ENCODE measurements at places on chromosomes 6 and 20.

DNA sequence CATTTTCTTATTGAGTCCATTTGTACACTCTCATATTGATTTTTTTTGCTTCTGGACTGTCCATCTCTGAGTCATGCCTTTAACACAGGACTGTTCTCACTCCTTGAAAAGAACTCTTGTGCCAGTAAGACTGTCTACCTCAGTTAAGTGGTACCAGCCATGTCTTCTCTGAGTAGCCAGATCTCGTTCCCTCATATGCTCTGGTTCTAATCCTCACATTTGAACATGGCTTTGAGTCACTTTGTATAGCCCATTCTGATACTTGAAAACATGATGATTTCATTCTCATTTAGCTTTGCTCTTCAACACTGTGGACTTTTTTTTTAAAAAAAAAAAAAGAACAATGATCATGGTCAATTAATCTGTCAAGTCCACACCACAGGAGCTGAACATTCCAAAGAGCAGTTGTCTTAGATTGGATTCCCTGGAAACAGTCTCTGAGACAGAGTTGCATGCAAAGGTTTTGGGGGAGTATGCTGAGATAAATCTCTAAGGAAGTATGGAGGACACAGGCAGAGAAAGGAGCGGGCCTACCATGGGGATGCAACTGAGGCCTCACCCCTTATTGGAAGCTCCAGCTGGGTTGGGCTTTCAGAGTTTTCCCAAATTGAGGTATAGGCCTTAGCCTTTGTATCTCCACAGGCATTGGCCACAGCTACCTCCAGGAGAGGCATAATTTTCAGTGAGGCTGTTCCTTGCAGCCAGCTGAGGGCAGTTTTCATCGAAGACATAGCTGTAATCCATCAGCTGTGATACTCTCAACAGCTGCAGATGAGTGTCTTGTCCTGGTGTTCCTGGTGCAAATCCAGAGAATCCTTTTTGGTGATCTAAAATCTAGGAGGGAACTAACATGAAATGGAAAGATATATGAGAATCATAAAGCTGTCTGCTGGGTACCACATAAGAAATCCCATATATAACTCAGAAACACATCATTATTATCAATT is 6.0 kb upstream of the PTCHD4 start:
- no peak for DNase-seq

DNA sequence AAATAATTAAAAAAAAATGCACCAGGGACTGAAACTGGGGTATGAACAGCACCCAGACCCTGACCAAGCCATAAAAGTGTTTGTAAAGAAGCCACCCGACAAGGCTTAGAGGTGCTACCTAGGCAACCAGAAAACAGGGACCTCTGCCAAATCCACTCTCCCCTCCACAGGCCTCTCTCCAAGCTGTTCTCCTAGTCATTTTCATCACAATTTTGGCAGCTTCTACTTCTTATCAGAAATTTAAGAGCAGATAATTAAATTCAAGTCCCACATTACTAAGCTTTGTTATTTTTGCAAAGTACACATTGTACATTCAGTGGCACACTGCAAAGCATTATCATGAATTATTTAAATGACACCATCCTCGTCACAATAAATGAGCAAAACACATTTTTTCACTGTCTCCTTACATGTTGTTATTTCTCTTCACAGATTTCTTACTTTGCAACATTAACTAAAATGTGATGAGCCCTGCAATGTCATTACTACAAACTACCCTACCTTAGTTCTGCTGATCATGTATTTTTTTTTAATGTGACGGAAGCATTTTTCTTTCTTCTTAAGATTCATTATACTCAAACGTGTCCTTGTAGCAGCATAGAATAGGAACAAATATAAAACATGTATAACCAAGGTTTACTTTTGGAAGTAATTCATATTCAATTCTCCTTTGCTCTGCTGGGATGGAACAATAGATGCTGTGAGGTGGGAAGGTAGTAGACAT is 38.1 kb downstream of the ECT2L start:
- no peak for DNase-seq

DNA sequence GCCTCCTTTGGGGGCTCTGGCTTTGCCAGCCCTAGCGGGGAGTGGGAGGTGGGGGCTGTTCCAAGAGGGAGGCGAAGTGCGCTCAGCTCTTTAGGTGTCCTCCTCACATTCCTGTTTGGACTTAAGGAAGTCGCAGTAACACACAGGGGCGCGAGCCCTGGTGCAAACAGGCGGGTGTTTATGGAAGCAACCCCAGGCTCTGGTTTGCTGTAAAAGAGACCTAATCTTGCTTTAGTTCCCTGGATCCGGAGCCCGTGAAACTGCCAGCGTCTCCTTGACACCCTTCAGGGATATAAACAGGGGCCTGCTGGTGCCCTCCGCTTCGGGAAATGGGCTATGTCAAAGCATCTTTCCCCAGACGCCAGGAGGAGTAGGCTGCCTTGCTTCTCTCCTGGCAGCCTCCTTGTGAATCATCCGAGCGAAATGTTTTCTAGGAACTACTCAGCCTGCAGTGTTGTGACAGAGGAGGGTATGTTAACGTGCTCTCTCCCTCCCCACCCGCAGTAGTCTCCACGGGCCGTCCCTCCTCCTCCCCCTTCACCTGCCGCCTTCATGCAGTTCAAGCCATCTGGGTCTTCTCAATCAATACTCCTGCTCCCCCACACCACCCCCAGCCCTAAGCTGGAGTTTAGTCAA is 168.0 kb upstream of the LRFN2 start:
- DNase-seq = peak; percentile 56

DNA sequence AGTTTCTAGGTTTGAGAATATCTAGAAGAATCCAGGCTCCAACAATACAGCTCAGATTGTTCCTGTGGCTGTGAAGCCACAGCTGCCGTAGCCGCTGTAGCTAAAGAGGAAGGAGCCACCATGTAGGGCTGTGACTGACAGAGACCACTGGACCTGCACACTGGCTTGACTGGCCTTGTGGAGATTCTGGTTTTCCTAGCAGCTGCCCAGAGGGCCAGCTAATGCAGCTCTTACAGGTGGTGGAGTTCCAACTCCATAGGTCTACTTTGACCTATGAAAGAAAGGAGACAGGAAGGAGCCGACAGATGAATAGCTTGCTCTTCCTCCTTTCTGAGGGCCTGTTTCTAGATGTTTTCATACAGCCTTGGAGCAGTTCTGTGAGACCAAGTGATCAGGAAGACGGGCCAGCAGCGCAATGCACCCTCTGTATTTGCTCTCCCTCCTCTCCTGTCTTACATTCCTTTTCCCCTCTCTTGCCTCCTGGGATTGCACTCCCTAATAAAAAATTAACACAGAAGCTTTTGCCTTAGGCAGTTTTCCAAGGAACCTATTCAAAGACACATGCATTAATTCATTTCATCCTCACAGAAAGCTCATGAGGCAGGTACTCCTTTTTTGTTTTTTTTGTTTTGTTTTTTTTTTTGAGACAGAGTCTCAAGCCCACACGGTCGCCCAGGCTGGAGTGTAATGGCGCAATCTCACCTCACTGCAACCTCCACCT is 51.8 kb upstream of the MYB start:
- no peak for DNase-seq

- peak; percentile 59 for DNase-seq
Observed at GRCh38 chr6:143545976-143546547, 34.5 kb upstream of the FUCA2 start.

DNA sequence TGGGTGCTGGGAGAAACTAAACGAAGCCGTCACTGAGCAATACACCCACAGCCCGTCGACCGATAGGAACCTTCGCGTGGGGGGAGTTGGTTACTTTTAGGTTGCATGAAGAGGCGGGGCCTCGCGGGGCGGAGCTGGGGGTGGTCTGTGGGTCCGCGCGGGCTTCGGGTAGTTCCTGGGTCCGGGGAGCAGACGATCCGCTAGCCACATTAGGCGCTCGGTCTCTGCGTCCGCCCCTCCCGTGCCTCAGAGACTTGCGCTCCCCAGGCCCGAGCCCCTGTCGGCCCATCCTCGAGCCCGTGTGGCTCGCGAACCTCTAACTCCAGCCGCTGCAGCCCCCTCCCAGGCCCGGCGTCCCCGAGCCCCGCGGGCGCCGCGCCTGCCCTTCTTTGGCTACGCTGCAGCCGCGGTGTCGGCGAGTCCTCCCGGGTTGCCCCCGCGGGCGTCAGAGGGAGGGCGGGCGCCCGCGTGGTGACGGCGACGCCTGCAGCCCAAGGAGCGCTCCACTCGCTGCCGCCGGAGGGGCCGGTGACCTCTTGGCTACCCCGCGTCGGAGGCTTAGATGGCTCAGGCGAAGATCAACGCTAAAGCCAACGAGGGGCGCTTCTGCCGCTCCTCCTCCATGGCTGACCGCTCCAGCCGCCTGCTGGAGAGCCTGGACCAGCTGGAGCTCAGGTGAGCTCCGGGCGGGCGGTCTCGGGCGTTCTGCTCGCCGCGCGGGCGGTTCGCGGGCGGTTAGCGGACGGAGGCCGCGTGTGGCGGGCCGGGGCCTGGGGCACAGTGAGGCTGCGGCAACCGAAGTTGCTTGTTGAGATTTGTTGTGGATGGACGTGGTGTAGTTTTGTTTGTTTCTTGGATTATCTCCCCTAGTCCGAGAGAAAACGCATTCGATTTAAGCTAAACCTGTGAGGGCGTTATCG is at the start of gene BAG2:
BAG2 (plus strand) TSS at position 191 of the 920 bp plus-strand sequence; CDS start at position 563, 372 bp downstream.
- peak; percentile 90 for DNase-seq

DNA sequence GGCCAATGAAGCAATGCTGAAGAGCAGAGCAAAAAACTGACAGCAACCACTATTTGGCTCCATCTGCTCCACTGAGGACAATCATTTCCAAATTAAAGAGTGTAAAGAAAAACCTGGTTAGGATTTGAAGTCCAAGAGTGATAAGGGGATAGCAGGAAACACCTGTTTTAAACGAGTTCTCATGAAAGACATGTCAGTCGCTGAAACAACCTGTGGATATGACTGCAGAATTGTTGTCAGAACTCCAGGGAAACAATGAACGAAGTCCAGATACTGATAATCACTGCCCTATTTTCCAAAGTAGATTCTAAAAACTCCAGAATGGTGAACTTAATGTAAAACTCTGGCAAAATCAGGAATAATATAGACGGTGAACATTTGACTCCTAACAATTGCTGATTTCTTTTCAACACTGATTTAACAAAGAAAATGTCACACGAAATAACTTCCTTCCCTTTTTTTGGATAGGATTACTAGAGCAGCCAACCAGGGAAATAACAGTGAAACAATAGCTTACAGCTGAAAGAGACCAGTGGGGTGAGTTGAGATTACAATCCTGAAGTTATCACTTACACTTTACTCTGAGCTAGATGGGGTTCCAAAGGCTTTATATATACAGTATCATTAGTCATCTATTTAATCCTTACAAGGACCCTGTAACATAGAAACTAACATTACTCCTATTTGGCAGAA is 83.7 kb downstream of the ELOVL5 start:
- no peak for DNase-seq

GRCh38 chr20:36274181-36274841 is 31.8 kb upstream of the DLGAP4 start:
- DNase-seq = no peak

DNA sequence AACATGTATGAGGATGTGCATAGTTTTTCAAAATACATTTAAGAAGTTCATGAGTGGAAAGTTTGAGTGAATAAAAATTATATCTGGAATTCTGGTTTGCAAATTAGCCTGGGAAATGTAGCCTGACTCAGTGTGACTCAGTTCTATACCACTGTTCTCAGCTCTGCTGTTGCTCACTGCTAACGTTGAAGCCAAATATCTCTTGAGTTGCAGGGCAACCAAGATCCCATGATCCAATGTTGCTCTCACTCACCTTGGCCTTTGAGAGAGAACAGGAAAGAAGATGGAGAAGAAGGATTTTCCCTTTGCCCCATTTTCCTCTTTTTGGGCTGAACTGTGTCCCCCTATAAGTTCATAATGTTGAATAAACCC is 28.9 kb downstream of the PSMB9 start:
- peak; percentile 82 for DNase-seq

- DNase-seq = no peak
Observed at GRCh38 chr6:169291148-169291547, 37.5 kb upstream of the THBS2 start.

- DNase-seq = peak; percentile 77
Observed at GRCh38 chr6:107957308-107957908, 600 bp downstream of the SEC63 start.

DNA sequence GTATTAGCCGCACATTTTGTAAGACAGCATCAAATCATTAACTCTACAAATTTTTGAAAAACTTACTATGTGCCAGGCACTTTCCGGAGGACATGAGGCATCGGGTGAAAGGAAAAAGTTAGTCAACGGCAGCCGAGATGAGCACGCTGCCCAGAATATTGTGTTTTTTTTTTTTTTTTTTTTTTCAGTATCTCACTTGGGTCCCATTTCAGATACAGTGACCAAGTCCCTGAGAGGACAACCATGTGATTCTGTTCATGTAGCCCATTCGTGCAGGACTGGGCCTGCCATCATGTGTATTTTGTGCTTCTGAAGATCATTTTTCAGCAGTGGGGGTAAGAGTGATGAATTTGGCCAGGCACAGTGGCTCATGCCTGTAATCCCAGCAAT is 1.3 kb downstream of the SLA2 start:
- DNase-seq = no peak

DNA sequence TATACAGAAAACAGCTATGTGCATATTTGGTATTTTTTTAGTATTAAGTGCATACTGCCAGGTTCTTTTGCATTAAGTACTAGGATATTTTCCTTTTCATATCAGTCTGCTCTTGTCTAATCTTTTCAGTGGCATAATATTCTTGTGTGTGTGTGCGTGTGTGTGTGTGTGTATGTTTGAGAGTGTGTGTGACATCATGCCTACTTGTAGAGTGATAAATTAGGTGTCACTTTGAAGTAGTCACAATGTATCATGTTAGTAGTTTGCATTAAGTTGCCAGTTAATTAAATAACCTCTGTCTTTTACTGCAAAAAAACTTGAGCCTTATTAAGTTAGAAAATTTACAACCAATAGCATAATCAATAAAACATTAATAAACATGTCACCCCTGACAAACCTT is 65.3 kb downstream of the CD83 start:
- DNase-seq = no peak

DNA sequence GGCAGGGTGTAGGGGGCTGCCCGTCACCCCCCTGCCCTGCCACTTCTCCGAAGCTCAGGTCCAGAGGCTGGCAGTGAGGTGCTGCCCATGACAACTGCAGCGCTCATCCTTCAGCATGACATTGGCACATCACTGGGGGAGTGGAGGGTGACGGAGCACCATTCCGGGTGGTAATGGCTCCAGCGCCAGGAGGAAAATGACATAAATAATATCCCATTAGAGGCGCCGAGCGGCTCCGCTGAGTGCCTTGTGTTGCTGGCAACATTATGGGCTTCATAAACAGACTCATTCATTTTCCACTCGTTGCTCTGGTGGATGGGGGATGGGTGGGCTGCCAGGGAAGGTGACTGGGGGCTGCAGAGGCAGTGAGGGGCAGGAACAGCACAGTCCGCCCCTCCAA is 56.9 kb upstream of the CTNNBL1 start:
- no peak for DNase-seq

GRCh38 chr20:44211177-44212039 is 837 bp upstream of the OSER1 start:
- DNase-seq = peak; percentile 48

- no peak for DNase-seq
Observed at GRCh38 chr20:17871886-17872285, 96.7 kb downstream of the SNX5 start.

DNA sequence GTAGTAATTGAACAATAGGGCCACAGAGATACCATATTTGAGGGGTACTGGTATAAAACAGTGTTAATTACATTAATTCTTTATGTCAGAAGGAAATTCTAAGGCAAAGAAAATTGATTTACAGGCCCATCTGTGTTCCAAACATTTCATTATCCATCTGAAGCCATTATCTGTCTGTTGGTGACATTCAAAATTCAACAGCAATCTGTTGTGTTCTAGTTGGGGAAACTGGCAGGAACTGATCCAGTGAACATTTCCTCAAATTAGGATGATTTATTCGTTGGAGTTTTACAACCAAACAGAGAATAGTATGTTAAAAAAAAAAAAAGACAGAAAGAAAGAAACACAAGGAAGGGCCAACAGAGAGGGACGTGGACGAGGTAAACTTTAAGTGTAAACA is 30.1 kb downstream of the HEBP2 start:
- DNase-seq = no peak

Data from IMR-90 (cell line).